Effector CD4-positive, alpha-beta T cell (primary cell): ENCODE measurements at places on chromosomes 6 and 20.

- no peak for DNase-seq
Measured at GRCh38 chr6:63023726-63024125, 187.5 kb upstream of the FKBP1C start.

DNA sequence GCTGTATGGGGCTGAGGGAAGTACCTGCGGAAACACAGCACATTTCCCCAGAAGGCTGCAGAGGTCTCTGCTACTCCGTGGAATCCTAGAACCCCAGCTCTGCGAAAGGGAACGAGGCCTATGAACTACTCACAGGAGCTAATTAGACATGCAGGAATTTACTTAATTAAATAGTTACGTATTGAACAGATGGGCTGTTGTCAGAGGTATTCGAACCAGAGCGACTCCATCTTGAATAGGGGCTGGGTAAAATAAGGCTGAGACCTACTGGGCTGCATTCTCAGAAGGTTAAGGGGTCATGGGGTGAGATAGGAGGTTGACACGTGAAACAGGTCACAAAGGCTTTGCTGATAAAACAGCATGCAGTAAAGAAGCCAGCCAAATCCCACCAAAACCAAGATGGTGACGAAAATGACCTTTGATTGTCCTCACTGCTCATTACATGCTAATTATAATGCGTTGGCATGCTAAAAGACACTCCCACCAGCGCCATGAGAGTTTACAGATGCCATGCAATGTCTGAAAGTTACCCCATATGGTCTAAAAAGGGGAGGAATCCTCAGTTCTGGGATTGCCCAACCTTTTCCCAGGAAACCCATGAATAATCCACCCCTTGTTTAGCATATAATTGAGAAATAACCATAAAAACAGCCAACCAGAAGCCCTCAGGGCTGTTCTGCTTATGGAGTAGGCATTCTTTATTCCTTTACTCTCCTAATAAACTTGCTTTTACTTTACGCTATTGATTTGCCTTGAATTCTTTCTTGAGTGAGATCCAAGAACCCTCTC is 14.7 kb upstream of the SSTR4 start:
- DNase-seq, result no peak

GRCh38 chr6:40011844-40012243 is 77.6 kb upstream of the MOCS1 start:
- no peak for DNase-seq

- DNase-seq, result no peak
Measured at GRCh38 chr6:12418946-12419345, 128.8 kb downstream of the EDN1 start.

DNA sequence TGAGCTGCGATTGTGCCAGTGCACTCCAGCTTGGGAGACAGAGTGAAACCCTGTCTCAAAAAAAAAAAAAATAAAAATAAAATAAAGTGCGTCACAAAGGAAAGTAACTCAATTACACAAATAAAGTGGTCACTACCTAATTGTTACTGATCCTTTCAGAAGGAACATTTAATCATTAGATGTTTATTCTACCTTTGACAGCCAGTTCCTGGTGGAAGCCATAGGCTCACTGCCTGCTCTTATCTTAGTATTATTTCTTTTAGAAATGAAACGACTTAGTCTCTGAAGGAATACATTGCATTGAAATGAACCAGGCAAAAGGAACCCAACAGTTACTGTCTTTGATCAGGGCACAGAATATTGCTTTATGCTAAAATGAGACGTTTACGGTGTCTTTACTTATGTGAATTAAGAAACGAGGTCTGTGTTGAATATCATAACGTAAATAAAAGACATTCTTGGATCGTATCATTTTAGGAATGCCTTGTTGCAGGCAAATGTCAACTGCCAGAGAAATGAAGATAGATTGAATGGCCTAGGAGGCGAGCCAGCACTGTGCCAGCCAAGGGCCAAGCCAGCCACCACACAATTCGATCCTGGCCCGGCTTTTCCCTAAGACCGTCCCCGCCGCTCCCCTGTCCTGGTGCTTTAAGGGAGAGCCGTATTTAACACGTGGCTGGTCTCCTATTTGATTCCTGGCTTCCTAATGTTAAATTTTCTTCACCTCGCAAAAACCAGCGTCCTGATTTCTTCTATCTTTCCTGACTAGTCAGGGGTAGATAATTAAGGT is 136.7 kb upstream of the GMDS start:
- DNase-seq, result no peak

- no peak for DNase-seq
Measured at GRCh38 chr6:107491138-107491609, 1.3 kb downstream of the SOBP start.

GRCh38 chr6:106145741-106146227 is 59.6 kb downstream of the PRDM1 start:
- DNase-seq, result no peak

DNA sequence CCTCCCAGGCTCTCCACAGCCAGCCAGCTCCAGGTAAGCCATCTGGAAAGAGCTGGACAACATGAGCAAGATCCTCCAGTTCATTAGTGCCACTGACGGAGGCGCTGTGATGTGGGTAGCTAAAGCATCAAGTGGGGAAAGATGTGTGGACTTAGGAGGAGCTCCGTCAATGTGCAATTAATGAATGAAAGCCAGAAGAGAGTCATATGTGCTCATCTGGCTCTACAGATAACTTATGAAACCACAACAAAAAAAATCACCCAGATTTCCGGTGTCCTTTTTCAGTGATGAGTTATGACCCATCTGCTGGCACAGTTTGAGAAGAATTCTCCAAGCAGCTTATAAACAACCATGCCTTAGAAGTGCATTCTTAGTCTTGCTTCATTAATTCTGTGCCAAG is 311.7 kb upstream of the PLCB4 start:
- no peak for DNase-seq

GRCh38 chr6:126766820-126767219 is 351.7 kb upstream of the RSPO3 start:
- no peak for DNase-seq

GRCh38 chr6:58113960-58114359 is 796.5 kb downstream of the PRIM2 start:
- DNase-seq, result no peak

- DNase-seq, result no peak
Measured at GRCh38 chr6:71072508-71072907, 115.6 kb upstream of the B3GAT2 start.

- DNase-seq, result no peak
Measured at GRCh38 chr6:25016014-25016720, 80.4 kb upstream of the RIPOR2 start.

DNA sequence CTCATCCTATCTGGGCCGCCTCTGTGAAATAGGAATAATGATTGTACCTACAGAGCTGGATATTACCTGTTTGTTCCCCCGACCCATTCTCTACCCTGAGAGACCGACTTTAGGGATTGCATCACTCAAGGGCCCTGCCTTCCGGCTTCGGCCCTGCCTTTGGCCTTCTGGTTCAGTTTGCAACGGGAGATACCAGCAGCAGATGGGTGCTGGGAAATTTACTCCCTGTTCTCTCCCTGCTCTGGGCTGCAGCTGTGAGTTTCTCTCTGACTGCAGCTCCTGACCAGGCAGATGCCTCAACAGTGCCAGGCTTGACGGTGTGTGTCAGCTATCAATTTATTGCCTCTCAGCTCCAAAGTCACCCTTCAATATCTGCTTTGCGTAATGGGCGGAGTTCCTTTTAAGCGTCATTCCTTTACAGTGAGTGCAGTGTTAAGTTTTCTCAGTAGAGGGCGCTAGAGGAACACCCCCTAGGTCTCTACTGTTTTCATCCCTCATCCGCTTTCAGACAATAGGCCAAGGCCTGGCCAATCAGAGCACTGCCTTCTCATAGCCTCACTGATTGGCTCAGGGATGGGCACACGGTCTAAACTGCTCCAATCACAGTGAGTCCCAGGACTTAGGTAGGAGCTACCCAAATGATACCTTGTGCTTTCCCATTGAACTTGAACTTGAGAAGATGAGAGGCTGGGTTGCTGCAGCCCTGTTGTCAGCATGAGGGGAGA is 30.0 kb downstream of the KCNG1 start:
- DNase-seq, result no peak

GRCh38 chr20:48797275-48797825 is 30.4 kb downstream of the PREX1 start:
- DNase-seq, result no peak

GRCh38 chr6:14738933-14739332 is 506.9 kb upstream of the JARID2 start:
- no peak for DNase-seq

- DNase-seq, result peak; percentile 47
Measured at GRCh38 chr6:160534050-160534696, 129.9 kb downstream of the LPA start.

DNA sequence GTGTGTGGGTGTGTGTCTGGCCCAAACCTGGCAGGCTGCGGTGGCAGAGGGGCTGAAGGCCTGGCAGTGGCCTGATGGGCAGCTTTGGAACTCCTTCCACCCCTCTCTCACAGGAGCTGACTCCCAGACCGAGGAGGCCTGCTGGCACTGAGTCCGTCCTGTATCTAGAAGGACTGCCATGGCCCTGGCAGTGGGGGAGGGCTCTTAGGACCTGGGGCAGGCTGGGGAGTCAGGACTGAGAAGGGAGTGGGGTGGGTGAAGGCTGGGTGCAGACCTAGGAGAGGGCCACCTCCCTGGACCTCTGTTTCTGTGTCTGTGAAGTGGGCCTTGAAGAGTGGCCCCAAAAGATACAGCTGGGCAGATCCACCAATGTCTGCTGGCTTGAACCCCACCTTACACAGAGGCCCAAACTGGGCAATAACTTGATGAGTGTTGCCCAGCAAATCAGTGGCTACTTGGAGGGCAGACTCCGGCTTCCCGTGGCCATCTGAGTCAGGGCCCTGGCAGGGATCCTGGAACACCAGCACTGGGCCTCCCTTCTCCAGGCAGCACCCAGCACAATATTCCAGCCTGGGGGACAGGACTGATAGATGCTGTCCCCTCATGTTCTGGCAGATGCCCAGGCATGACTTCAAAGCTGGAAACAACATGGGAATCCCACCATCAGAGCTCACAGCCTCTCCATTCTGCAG is 46.7 kb upstream of the BLCAP start:
- DNase-seq, result no peak

DNA sequence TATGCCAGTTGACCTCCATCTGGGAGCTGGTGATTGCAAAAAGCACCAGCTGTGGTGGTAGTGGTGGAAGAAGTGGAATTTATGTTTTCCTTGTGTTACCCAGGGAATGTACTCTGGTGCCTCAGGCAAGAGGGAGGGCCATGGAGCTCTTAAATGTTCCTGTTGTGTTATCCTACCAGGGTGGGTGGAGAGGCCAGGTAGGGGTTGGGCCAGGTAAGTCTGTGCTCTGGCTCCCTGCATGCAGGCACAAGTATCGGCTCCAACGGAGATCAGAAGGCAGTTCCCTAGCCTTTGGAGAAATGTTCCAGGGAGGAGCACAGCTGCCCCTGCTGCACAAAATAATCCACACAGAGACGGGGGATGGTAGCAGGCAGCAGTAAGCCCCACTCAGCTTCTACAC is 419.3 kb upstream of the EYS start:
- no peak for DNase-seq

DNA sequence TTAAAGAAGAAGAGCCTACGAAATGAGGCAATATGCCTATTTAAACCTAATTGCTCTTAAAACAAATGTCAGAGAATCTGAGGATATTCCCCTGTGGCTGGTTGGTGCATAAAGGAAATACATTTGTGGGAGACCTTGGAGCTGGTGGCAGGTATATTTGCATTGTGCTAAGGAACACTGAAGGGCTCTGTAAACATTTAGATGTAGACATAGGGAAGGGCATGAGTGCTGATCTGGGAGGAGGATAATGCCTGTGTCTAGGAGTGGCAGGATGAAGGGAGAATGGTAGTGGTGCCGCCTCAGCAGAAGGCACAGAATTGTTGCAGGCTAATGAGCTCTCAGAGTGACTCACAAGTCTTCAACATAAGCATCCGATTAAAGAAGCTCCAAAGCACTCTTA is 85.8 kb downstream of the CD164 start:
- DNase-seq, result no peak

- DNase-seq, result no peak
Measured at GRCh38 chr6:27096834-27097511, 150.5 kb upstream of the PRSS16 start.

DNA sequence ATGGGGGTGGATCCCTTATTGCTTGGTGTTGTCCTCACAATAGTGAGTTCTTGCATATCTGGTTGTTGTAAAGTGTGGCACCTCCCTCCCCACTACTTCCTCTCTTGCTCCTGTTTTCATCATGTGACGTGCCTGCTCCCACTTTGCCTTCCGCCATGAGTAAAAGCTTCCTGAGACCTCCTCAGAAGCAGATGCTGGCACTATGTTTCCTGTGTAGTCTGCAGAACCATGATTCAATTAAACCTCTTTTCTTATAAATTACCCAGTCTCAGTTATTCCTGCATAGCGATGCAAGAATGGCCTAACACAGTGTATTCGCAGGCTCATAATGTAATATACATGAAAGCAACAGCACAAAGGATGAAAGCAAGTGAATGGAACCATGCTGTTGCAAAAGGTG is 28.4 kb upstream of the ANKRD60 start:
- no peak for DNase-seq

DNA sequence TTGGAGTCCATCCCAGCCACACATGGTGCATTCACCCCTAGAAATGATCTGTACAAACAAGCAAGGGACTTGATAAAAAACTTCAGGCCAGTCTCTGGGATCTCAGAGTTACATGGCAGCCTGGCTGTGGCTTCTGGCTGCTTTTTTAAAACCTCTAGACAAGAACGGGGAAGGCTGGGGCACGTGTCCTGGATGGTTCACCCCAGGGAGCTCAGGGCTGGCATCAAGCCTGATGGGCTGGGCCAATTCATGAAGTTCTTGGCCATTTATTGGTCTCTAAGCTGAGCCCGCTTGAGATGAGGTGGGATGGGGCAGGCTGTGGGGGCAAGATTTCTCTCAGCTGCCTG is 10.4 kb upstream of the ZFAND3 start:
- DNase-seq, result no peak

GRCh38 chr6:163998496-163998895 is 584.0 kb downstream of the QKI start:
- DNase-seq, result no peak

- no peak for DNase-seq
Measured at GRCh38 chr20:8153281-8153908, 21.3 kb downstream of the PLCB1 start.

GRCh38 chr6:46113370-46113769 is 16.4 kb upstream of the ENPP4 start:
- no peak for DNase-seq

- no peak for DNase-seq
Measured at GRCh38 chr6:78436335-78436734, 431.0 kb upstream of the IRAK1BP1 start.

- no peak for DNase-seq
Measured at GRCh38 chr6:129133770-129134192, 250.8 kb downstream of the LAMA2 start.

DNA sequence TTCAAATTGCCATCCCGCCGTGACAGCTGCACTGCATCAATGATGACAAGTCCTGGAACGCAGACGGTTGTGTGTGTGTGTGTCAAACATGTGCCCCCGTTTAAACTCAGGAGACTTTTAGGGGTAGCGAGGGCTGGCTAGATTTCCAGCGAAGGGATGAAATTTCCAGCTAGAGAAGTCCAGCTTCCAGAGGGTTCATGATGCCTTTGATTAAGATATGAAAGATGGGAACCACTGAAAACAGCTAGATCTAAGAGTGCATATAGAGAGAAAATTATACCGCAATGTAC is 644 bp downstream of the KIZ start:
- DNase-seq, result no peak
